Right renal cortex interstitium (tissue), 3 donors: ENCODE measurements at places on chromosomes 11 and 22. TPM values are rescaled to one million over a fixed set of nuclear protein-coding genes. Genes with fewer than 3 reads are reported as not detected.

ALX4 gene
- polyA plus RNA-seq: 0.11 TPM

ACRV1 gene
- polyA plus RNA-seq: 1.4 TPM

MUC5AC gene
- 0.01 TPM for polyA plus RNA-seq

- no peak for DNase-seq
These were observed 212.4 kb downstream of the BRD1 start for GRCh38 chr22:49614966-49615965.
